ENCODE measurements at places on chromosomes 7 and 10.

DNA sequence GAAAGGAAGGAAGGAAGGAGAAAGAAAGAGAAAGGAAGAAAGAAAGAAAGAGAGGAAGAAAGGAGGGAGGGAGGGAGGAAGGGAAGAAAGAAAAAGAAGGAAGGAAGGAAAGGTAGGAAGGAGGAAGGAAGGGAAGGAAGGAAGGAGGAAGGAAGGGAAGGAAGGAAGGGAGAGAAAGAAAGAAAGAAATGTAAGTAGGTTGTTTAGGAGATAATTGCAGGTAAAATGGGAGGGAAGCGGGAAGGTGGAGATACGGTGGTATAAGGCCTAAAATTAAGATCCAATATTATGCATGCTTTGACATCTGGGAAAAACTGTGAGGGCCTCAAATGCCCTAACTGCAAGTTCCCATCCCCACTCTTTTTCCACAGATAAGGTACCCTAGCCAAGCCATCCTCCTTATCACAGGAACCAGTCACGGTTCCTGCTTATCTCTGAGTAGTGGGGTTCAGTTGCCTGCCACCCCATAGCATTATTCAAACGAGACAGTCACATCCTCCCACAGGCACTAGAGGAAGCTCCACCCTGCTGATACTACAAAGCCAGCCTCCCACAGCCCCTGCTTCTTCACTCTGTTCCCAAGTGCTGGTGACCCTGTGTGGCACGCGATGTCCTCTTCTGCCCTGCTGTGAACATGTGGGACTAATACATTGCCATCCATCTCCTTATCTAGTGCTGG is 28.7 kb downstream of the ST8SIA6 start:
- no peak for DNase-seq

GRCh38 chr10:132605390-132605789 is 67.8 kb downstream of the INPP5A start:
- DNase-seq = no peak

GRCh38 chr10:74500026-74500704 is 326.2 kb upstream of the KAT6B start:
- DNase-seq = no peak

DNA sequence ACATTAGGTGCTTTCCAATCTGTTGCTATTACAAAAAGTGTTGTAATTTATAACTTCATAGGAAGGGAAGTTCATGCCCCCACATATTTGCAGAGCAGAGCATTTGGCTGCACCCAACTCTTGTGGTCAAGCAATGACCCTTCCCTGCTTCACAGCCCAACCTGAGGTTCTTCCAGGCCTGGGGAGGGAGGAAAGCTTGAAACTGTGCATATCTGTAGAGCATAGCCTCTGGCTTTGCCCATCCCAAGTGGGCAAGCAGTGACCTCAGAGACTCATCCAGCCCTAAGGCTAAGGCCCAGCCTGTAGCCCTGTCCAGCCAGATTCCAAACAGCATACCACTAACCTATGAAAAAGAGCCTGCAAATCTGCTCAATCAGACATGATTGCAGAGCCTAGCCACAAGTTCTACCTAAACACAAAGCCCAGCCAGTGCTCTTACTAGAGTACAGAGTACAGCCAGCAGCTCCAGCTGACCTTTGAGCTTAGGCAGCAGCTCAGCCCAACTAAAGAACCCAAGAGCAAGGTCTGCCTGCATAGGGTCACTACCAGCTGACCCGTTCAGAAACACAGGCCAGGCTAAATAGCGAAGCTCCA is 14.4 kb upstream of the GSTK1 start:
- DNase-seq = no peak

DNA sequence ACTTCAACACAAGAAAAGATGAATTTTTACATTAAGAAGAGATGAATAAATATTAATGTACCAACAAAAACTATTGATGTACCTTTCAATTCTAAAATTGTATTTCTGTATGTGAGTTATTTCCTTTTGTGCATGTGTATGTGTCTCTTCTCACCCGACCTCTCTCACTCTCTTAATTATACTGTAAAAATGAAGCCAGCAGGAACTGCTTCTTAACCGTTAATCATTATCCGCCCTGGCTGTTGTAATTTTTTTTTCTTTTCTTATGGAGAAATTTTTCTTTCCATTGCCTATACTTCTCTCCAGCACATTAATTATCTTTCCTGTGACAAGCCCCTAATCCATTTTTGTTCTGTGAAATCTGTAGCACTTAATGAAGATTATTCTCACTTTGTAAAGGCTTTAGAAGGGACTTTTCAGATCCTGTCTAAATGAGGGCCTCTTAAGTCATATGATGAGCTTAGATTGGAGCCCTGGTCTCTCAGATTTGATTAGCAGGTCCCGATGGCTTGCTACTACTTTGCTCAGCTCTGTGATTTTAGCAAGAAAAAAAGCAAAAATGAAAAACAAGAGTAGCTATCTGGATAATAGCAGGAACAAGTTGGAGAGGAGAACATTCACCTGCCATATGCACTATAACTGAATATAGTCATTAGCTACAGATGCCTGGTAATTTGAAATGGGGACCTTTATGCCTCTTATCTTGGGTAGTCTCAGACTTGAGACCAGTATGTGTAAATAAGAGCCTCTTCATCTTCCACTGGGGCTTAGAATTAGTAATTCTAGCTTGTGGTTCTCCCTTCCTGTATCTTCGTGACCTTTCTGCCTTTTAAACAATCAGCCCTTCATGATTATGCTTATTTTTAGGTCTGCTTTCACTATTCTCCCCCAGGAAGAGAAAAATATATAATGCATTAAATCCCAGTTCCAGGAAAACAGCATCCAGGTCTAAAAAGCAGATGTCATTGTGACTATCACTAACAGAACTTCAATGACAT is 80.0 kb upstream of the COL1A2 start:
- no peak for DNase-seq

- no peak for DNase-seq
Measured at GRCh38 chr7:13988731-13989125, 738 bp downstream of the ETV1 start.

DNA sequence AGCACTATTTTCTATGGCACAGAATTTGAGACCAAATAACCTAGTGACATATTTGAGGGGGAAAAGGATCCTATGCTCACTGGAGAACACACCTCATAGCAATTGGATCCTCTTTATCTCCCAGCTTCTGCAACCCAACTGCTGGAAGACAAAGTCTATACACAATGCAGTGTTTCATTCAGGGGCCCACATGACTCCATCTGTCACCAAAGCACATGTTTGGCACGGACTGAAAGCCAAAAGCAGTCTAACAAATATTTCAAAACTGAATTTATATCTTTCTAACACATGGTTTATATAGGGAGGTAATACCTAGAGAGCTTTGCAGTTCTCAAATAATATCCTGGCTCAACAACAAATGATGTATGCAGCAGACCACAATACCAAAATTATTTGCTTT is 39.2 kb downstream of the ADAM12 start:
- DNase-seq = no peak

DNA sequence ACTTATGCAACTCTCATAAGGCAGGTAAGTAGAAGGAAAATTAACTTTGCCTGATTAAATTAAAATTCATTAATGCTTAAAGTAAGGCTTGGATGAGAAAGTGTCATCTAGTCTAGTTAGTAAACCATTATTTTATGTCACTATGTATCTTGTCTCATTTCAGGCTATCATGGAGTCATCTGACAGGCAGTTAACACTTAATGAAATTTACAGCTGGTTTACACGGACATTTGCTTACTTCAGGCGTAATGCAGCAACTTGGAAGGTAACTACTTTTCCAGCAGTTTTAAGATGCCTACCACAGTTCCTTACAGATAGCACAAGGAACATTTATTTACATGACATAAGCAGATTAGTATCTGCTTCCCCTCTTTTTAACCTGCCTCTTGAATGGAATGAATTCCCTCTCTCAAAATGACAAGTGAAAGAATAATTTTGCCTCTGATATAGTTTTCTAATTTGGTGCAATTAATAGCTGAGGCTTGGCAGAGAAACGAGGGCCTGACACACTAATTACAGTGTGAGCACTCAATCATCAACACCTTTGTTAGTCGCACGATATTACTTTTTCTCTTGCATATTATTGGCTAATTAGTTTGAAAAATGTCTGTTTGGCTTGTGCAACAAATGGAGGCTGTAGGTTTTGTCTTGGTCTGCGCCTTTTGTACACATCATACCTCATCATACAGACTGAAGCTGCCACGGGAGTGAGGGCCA is 245.0 kb downstream of the FOXP2 start:
- DNase-seq = peak; percentile 96

DNA sequence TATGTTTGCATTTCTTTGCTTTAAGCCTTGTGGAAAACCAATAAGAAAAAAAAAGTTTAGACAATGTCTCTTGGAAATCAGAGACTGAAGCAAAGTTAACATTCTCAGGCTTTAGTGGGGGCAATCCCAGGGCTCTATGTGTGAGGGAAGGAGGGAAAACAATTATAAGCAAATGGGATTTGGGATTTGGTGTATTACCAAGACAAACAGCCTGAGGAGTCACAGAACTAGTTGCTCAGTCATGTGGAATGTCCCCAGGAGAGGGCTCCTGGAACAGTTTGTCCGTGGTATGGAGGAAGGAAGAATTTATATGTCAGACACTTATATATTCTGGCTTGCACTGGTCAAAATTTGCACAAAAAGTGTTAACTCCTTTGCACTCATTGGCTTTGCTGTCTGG is 562.9 kb upstream of the TPK1 start:
- DNase-seq = no peak

- no peak for DNase-seq
Measured at GRCh38 chr7:140017543-140017942, 45.2 kb downstream of the PARP12 start.

- DNase-seq = no peak
Measured at GRCh38 chr7:28292834-28293526, 112.4 kb upstream of the JAZF1 start.

- DNase-seq = no peak
Measured at GRCh38 chr7:134546955-134547354, 2.0 kb upstream of the AKR1B15 start.

DNA sequence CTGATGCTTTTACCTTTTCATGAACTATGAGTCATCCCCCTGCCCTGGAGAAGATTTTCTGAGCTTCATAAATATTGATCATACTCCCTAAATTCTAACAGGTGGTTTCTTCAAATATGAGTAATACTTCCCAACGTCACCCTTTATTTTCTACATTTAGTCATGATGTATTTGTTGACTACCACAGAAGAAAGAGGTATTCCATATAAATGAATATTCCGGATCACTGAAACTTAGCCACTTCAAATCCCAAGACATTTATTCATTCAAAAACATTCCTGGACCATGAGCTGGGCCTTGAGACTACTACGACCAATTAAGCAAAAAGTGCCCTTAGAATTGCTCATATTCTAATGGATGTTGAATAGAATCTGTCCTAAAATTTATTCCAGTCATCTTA is 395.8 kb upstream of the NPVF start:
- no peak for DNase-seq

Measured in NCI-H1417 treated with DMSO at 0.1 percent for 48 hours (cell line).